Chondrocyte (in vitro differentiated cells): ENCODE measurements at places on chromosomes 16 and 17. TPM values are rescaled to one million over a fixed set of nuclear protein-coding genes. Genes with fewer than 3 reads are reported as not detected.

DNA sequence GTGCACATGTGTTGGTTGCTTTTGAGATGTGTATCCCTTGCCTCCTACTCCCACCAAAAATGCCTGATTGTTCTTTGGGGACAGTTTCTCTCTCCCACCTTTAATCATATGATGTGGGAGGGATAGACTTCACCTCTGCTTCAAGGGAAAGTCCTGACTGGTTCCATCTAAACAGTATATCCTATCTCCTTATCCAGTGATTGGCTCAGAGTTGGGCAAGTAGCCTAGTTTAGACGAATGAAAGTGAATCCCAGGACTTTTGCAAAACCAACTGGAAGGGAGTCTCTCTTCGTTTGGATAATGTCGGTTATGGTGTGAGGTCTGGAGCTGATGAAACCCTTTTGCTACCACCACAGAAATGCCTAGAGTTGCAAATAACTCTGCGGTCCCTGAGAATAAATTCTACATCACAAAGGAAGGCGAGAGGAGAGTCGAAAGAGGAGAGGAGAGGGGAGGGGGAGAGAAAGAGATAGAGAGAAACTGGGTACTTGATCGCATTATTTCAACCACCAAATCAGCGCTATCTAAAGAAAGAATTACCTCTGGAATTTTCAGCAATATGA is 77.1 kb upstream of the SALL1 start:
- DNase-seq = no peak

GRCh38 chr17:63435681-63436522 is 10.2 kb downstream of the CYB561 start:
- peak; percentile 84 for DNase-seq

- DNase-seq = no peak
Observed at GRCh38 chr17:21215935-21216334, 2.0 kb upstream of the TMEM11 start.

GRCh38 chr17:64064331-64064730 is 43.9 kb upstream of the ICAM2 start:
- DNase-seq = no peak

DNA sequence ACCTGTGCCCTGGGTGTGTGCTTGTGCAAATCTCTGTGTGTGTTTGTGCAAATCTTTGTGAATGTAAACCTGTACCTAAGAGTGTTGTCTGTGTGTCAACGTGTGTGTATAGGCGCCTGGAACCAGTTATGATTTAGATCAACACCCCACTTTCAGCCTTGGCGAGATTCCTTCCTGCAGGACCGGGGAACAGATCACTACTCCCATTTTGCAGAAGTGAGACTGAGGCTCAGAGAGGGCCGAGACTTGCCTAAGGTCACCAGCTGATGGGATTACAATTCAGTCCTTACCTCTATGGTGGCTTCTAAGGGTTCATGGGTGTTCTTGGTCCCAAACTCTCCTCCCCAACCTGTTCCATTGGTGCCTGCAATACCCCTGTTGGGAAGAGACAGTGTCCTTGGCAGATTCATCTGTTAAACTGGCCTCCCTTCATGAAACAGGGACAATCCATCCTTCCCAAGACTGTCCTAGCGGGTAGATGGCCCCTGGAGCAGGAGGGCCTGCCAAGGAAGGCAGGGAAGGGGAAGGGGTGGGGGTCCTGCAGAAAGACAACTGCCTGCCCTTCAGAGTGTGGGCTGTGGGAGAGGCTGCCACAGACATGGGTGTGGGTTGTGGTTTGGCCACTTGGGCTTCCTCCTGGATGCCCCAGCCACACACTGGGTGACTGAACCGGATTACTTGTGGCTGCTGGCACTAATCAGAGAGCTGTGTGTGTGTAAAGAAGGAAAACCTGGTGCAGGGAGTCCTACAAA is 6.9 kb upstream of the MAPK7 start:
- DNase-seq = peak; percentile 61

DNA sequence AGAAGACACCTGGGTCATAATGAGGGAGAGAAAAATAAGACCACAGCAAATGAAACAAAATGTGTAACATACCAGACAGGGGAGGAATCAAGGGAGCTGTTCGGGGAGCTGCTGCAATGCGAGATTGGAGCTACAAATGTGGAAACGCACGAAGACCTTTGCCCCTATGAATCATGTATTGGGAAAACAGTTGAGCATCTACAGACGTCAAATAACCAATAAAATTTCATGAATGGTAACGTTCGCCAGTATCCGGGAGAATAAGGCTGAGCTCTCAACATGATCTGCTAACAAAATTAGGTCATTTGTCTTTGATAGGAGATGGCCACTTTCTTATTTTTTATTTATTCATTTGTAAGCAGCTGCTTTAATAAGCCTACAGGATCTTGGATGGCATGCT is 486.2 kb upstream of the RBFOX1 start:
- DNase-seq = no peak

DNA sequence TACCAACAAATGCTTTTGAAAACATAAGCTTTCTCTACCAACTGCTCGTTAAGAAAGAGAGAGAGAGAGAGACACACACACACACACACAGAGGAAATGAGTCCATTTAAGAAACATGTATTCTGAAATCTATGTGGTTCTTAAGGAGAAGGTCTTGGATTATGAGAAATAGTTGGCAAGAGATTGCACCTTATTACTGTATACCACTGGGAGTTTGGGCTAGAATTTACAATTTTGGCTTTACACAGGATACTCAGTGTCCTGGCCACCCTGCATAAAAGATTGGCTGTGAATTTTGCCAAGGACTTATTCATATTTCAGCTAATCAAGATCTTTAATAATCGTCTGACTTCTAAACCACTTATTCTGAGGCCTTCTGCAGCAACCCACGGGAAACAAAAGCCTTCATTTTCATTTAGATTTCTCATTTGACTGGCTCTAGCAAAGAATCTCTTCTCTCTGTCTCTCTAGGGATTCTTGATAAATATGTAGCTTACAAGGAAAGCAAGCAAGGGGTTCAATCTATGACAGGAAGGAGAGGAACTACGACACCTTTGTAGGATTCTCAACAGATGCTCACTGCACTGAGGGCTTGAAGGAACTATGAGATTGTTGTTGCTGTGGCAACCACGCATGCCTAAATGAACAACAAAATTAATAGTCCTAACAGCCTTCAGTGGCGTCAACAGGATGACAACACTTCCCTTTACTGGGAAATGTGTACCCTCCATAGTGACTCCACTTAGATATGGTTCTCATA is 75.3 kb upstream of the GNAO1 start:
- no peak for DNase-seq

- no peak for DNase-seq
Observed at GRCh38 chr16:3767333-3767986, 50.1 kb upstream of the TRAP1 start.

DNA sequence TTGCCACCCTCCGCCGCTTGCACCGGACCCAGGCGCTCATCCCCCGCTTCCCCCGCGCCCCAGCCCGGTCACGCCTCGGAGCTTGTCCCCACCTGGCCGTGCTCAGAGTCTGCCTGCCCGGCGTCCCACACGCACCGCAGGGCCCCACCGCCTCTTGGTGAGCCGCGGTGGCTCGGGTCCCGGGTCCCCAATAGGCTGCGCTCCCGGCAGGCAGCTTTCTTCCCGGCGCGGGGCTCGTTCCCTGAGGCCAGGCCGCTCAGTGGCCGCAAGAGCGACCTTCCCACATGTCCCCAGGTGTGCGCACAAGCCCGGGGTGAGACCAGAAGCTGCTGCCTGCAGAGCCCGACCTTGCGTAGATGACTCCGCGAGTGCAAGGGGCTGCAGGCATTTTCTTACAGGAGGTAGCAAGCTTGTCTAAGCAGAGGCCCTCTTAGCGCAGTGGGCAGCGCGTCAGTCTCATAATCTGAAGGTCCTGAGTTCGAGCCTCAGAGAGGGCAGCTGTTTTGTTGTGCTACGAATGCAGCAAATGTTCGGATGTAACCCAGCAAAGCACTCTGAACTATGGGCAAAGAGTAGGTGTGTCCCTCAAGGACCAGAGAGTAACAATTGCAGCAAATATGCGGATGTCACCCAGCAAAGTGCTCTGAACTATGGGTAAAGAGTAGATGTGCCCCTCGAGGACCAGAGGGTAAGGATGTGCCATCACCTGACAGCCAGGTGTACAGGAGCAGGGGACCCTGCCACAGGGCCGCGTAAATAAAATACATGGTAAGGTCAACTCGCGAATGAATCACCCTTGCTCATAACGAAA is 15.6 kb downstream of the TLE7 start:
- DNase-seq = peak; percentile 92

DNA sequence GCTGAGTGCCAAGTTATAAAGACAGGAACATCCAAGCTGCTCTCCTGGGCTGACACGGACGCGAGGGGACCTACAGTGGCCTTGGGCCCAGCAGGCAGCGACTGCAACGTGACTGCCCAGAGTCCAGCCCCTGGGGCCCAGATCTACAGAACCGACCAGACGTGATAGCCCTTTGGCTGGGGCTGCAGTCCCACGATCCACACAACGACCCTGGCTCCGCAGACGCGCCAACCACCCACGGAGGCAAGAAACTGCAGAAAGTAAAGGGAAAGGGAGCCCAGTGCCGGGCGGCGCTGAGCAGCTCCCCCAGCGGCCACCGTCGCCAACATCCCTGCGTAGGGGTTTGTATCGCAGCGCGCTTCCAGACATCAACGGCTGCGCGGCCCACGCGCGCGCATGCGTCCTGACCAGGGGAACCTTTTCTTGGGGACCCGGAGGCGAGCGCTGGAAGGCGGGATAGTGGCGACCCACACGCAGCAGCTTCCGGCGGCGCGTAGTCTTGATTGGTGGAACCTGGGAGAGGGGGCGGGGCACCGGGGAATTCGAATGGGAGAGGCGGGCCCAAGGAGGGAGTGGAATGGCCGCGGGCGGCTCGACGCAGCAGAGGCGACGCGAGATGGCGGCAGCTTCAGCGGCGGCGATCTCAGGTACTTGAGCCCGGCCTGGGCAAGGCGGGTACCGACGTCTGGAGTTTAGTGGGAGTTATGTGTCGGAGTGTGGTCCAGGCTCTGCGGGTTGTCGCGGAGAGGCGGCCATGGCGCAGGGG is at the start of gene KIF22:
TSS of gene KIF22 (plus strand) at position 569 of the 766 bp plus-strand sequence. CDS start at position 578, 9 bp downstream.
- peak; percentile 100 for DNase-seq

DNA sequence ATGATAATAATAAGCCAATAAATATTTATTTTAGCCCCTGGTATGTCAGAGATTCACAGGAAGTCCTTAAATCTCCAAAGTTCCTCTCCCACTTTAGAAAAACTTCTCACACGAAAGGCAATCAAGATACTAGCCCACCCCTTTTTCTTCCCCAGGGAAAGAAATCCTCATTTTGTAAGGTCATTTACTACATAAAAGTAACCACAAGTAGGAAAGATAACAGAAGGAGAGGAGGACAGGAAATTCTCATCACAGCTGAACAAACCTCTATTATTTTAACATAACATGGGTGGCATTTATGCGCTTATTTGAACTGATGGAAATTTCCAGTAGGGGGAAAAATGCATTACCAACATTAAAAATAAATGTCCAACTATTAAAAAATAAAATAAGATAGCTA is 3.4 kb downstream of the FAM222B start:
- DNase-seq = no peak

DNA sequence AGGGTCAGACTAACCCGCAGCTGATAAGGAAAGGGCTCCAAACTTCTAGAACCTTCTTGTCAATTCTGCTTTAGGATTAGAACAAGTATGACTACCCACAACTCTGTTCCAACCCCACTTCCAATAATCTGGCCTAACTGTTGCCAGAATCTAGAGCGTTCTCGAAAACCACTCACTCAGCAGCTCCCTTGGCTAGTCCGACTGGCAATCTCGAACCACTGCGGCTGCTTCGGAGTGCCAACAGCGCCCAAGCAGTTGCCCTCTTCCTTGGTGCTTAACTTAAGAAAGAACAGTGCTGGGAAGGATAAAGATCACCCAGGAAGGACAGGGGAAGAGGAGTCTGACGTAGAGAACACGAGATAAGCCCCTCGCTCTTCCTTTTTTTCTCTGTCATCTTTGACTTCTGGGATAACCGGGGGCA is 818 bp downstream of the DNAJC7 start:
- no peak for DNase-seq

The SULT1A4 gene
- 0.56 to 4.7 TPM (median 2.7 TPM) in 3 replicates for total RNA-seq

The KRTAP4-4 gene
- not detected in 3 replicates for total RNA-seq

The CCT6B gene
- 2.1 to 3.0 TPM (median 2.1 TPM) in 3 replicates for total RNA-seq

The CES3 gene
- total RNA-seq = 0.12 to 0.75 TPM (median 0.13 TPM) in 3 replicates
